ENCODE measurements at places on chromosomes 16 and 17. TPM values are rescaled to one million over a fixed set of nuclear protein-coding genes. Genes with fewer than 3 reads are reported as not detected.

GRCh38 chr17:10859051-10859450 is 21.2 kb upstream of the PIRT start:
- H3K36me3 ChIP-seq, result peaks cover 5% of the 10 kb centered on the region
- no peak overlapping the region for H3K4me3 ChIP-seq
- peaks cover 4% of the 10 kb centered on the region for H3K27me3 ChIP-seq
- DNase-seq, result no peak
- H3K4me1 ChIP-seq, result no peaks in the 10 kb centered on the region

GRCh38 chr17:17416007-17416399 is 60.8 kb upstream of the MED9 start:
- peaks cover 21% of the 10 kb centered on the region for H3K4me1 ChIP-seq
- DNase-seq, result no peak
- peak overlapping the region; percentile 81 for H3K27ac ChIP-seq
- no peaks in the 10 kb centered on the region for H3K27me3 ChIP-seq

The CCL16 gene
- total RNA-seq, result not detected

DNA sequence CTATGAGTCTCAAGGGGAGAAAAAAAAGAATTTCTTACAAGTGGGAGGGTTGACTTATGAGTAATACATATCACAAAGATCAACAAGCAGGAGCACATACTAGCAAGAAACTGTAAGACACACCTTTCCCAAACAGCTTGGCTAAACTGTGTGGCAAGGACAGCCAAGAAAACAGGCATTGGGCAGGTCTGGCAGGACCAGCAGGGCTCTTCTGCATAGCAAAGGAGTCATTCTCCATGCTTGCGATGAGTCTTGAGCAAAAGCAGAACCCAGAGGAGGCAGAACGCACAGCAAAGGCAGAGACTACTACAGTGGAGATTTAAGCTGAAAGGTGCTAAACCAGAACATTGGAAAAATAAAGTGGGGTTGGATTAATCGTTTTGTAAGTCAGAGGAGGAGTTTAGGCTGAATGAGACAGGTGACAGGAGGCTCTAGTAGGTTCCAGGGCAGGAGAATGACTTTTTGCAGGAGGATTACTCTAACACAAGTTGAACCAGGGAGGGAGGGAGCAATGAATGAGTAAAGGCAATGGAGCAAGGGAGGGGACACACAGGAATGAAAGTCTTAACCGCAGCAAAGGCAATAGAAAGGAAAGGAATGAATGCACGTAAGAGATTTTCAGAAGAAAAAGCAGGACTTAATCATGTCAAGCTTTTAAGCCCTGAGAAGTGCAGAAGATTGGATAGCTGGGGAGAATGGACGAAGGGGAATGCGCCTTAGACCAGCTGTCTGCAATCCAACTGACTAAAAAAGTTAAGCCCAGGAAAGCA is 2.7 kb downstream of the N4BP1 start:
- no peak for DNase-seq
- peaks cover 4% of the 10 kb centered on the region for H3K36me3 ChIP-seq
- H3K27ac ChIP-seq, result no peak overlapping the region
- no peak overlapping the region for H3K4me3 ChIP-seq
- H3K27me3 ChIP-seq, result no peaks in the 10 kb centered on the region
- H3K4me1 ChIP-seq, result peaks cover 36% of the 10 kb centered on the region

The RHBDF1 gene
- total RNA-seq, result not detected

DNA sequence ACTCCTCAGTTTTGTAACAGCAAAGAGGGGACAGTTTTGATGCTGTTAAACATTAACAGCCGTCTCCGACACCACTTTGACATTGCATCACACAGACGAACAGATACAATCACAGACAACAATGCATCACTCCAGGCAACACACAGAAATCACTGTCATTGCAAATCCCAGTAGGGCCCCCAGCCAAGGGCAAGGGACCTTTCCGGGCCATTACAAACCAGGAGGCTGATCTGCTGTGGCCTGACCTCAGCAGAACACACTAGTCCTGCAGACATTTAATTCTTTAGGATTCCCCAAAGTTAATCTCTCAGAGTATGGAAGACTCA is 136.2 kb upstream of the RCVRN start:
- H3K4me1 ChIP-seq, result peaks cover 25% of the 10 kb centered on the region
- no peaks in the 10 kb centered on the region for H3K27me3 ChIP-seq
- no peak overlapping the region for H3K27ac ChIP-seq
- no peak for DNase-seq

GRCh38 chr17:17220529-17220928 is 14.4 kb upstream of the PLD6 start:
- H3K36me3 ChIP-seq, result peaks cover 4% of the 10 kb centered on the region
- no peaks in the 10 kb centered on the region for H3K27me3 ChIP-seq

- H3K36me3 ChIP-seq, result no peaks in the 10 kb centered on the region
- no peak overlapping the region for H3K27ac ChIP-seq
- H3K27me3 ChIP-seq, result no peaks in the 10 kb centered on the region
Measured at GRCh38 chr16:15822957-15823356, 33.9 kb downstream of the MYH11 start.

Data from naive thymus-derived CD8-positive, alpha-beta T cell (primary cell).